Stimulated activated CD4-positive, alpha-beta T cell treated with anti-CD3 and anti-CD28 coated beads, TNF-alpha, amount 100 ng/mL, for 24 hours (primary cell): ENCODE measurements at places on chromosomes 7 and 10.

- no peak for DNase-seq
Measured at GRCh38 chr10:22554461-22555182, 159.8 kb downstream of the PIP4K2A start.

DNA sequence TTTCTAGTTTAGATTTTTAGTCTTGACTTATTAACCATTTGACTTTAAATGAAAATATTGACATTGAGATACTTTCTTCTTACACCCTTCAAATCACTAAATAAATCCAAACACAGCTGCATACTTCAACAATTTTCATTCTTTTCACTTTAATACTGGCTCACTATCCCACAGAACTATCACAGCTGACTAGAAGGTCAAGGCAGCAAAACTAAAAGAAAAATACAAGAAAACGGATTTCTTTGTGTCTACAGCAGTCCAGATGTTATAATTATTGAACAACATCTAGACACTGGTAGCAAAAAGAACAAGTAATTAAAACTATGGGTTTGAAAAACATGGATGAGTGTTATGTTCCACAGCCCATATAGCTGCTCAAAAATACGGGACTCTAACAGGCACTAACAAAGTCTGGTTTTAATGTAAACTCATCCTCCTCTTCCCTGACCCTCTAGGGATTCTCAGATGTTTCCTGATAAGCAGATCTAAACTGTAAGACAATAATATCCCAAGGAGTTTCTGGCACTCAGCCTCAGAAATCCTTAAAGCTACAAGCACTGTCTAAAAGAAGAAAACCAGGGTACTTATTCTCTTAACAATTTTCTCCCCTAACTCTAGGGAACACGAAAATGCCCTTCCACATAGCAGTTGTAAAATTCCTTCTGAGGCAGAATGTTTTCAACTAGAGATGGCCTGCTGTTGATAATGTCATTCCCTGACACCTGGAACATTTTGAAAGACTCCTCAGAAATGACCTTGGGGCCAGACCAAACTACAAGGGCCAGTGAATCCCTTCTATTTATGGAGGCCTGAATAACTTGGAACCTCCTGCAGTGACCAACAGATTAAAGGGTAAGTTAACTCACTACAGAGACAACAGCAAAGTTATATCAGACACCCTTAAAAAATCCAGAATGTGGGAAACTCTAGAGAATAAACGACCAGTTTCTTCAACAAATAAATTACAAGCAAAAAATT is 12.8 kb downstream of the DNMBP start:
- DNase-seq, result no peak

GRCh38 chr10:117373823-117374505 is 1.3 kb downstream of the PDZD8 start:
- DNase-seq, result no peak

DNA sequence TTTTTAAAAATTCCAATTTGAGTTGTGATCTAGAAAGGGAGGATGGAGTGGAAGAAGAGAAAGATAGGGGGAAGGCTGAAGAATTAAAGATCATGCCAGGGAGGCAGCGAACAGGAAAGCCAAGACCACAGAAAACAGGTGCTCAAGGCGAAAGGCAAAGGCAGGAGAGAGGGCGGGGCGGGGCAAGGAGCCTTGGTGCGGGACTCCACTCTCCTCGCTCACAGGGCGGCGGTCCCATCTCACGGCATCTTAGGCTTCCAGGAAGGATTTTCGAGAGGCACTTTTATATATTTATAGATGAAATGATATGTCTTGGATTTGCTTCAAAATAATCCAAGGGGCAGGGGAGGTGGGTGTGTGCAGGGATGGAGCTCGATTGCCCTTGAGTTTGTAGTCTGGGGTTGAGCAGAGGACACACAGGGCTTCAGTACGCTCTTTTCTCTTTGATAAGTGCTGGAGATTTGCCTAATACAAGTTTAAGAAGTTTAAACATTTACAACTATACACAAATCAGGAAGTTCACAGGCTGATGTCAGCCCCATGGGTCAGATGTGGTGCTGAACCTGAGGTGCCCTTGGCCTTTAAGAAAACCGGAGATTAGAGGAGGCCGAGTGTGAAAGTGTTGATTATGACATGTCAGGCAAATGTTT is 161.1 kb downstream of the PRKAG2 start:
- DNase-seq, result no peak

- no peak for DNase-seq
Measured at GRCh38 chr10:110263164-110263563, 41.6 kb downstream of the SMNDC1 start.

- no peak for DNase-seq
Measured at GRCh38 chr7:46739518-46740234, 818.6 kb upstream of the IGFBP3 start.

- no peak for DNase-seq
Measured at GRCh38 chr10:63573068-63573697, 52.0 kb downstream of the REEP3 start.

- DNase-seq, result no peak
Measured at GRCh38 chr10:78464856-78465267, 431.2 kb downstream of the RPS24 start.

DNA sequence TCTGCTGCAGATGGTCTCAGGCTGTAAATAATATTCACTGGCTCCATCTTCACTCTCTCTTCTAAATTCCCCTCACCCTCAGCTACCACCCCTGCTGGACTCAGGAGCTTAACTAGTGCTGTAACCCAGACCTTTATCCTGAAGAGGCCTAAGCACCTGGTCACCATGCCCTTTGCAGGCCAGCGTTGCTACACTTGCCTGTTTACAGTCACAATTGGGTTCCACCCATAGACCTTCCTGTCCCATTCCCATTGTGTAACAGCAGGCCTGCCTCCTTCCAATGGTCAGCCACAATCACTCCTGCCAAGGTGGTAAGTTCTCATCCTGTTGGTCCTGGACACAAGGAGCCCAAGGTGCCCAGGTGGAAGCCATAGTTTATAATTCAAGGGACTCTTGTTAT is 85.9 kb upstream of the IFRD1 start:
- DNase-seq, result no peak

- peak; percentile 37 for DNase-seq
Measured at GRCh38 chr10:26448706-26449435, 10.7 kb downstream of the APBB1IP start.

- DNase-seq, result no peak
Measured at GRCh38 chr10:33047655-33048054, 89.6 kb upstream of the ITGB1 start.

- no peak for DNase-seq
Measured at GRCh38 chr10:127036987-127037386, 131.8 kb downstream of the DOCK1 start.

DNA sequence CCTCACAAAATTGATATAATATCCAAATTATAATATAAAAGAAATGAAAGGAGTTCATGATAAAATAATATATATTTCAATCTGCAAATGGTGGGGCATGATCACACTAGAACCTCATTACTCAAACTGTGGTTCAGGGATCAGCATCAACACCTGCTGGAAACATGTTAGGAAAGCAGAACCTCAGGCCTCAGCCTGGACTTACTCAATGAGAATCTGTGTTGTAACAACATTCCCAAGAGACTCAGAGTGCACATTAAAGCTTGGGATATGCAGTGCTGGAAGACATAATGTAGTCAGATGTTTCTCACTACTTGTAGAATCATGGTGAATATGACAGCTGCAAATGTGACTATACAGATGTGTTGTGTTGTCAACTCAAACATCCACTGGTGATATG is 81.7 kb upstream of the ITPRID1 start:
- DNase-seq, result no peak

GRCh38 chr10:27792216-27792615 is 46.6 kb upstream of the MKX start:
- no peak for DNase-seq

- no peak for DNase-seq
Measured at GRCh38 chr10:73517166-73517888, 21.5 kb upstream of the PPP3CB start.

DNA sequence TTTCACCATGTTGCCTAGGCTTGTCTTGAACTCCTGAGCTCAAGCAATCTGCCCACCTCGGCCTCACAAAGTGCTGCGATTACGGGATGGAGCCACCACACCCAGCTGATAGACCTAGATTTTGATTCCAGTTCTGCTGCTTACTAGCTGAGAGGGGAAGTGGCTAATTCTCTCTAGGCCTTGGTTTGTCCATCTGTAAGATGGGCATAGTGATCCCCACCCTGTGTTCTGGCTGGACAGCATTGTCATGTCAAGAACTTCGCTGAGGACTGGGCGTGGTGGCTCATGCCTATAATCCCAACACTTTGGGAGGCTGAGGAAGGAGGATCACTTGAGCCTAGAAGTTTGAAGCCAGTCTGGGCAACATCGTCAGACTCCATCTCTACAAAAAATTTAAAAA is 17.4 kb upstream of the CCL24 start:
- no peak for DNase-seq

DNA sequence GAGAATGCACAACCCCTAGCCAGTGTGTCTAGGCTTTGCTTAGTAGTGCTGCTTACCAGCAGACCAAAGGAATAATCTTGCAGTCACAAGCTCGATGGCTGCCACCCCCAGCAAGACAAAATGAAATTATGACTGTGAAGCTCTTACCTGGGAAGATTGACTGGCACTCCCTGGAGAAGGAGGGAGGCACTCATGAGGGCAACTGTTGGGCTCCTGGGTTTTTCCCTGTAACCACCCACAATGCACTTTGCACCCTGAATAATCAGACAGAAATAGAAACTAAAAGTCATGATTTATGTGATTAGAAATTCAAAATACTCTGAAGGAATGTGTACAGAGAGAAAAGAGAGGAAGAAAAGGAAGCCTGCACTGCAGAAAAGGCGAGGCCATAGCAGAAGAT is 144.3 kb upstream of the DGKB start:
- no peak for DNase-seq

- no peak for DNase-seq
Measured at GRCh38 chr7:88437132-88437531, 130.4 kb upstream of the STEAP4 start.

DNA sequence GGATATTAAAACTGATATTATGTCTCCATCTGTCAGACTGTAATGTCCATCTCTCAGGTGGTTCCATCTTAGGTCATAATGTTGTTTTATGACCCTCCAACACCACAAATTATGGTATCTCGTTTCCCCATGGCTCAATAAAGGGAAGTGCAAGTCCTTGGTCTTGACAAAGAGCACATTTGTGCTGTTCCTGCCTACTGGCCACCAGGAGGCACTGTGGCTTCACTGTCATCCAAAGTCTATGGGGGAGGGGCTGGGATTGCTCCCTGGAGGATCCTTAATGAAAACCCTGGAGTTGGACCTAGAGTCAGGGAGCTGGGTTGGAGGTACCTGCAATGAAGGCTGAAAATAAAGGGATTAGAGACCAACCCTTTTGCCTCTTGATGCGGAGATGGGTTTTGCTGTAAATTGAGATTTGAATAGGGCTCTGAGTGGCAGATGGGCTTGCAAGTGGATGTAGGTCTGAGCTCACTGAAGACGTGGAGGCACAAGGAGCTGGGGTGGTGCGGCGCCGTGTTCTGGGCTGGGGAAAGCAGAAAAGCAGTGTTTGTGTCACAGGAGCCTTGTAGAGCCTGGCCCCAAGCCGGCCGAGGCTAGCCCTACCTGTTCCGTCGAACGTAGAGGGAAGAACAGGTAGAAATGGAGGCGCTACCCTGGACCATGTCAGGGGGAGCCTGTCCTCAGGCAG is 180.5 kb upstream of the PRSS58 start:
- no peak for DNase-seq

- DNase-seq, result no peak
Measured at GRCh38 chr7:1466524-1467271, 7.4 kb upstream of the MICALL2 start.

DNA sequence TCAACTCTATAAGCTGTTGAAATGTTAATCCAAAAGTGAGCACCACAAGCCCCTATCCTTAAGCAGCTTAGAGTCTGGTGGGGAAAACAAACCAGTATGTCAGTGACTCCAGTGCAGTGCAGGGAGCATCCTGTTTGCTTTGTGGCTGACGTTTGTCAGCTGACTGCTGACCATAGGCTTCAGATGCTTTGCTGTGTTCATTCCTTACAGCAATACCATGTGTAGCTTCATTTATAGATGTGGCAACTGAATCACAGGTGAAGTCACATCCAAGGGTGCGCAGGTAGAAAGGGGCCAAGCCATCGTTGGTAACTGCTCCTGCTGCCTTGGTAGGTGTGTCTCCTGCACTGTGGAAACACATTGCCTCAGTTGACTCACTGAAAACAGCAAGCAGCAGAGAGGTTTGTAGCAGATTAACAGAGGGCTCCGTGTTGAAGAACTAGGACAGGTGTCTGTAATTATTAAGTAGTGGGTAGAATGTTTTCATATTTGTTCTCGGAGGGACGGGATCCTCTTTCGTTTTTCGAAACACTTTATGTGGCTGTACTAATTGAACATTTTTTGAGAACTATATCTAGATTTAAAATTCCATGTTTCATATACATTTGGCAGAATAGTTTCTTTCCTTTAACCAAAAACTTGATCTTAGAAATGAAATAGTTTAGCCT is 2.0 kb downstream of the INSIG1 start:
- no peak for DNase-seq

DNA sequence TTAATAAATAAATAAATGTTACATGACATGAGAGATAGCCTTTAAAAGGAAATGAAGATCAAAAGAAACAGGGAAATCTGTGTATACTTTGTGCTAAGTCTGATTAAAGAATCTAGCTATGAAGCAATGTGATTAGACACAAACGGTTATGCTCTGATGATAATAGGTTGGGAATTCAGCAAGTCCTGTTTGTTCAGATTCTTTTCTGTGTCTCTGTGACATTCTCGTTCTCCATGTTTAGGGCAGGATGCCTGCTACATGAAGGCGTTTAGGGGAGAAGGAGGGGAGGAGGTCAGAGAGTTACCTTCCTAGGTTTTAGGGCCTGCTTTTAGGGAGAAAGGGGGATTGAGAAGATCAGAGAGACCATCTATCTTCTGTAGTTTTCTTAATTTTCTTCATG is 555.3 kb downstream of the DNAJB9 start:
- DNase-seq, result no peak

DNA sequence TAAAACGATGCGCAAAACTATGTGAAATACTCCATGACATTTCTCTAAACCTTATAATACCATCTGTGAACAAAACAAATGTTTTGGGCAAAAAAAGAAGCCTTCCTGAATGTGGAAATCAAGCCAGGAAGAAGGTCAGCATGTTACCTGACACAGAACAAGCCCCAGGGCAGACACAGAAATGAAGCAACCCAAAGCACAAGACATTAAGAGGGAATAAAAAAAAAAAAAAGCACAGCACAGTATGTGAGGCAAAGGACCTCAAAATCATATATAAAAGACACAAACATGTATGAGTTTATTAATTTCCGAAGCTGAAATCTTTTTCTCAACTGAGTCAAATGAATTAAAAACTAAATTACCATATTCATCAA is 161.8 kb downstream of the SKIDA1 start:
- DNase-seq, result no peak

GRCh38 chr10:108901781-108902618 is 1021.3 kb downstream of the XPNPEP1 start:
- DNase-seq, result no peak

GRCh38 chr7:23467806-23468525 is 2.3 kb downstream of the IGF2BP3 start:
- no peak for DNase-seq

DNA sequence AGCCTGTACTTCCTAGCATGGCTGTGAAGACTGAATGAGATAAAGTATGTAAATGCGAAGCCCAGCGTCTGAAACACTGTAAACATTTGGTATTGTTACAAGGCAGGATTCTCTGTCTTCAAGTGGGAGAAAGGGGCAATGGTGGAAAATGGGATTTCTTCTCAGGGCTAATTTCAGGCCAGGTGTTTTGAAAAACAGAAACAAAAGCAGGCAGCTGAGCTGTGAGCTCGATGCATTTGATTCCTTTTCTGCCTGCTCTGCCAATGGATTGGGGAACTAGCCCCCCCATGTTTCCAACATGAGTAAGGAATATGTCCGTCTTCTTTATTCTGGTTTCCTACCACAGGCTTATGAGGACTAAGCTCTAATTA is 732.1 kb upstream of the AUTS2 start:
- no peak for DNase-seq

GRCh38 chr7:129480674-129481363 is 21.5 kb upstream of the SMKR1 start:
- no peak for DNase-seq
